ENCODE measurements at places on chromosomes 5 and 9.
A peak's percentile ranks its signal among the peaks of the same experiment; 100 is the strongest.

GRCh38 chr9:88852794-88853193 lies 138.5 kb upstream of the S1PR3 start:
- no peak for DNase-seq

DNA sequence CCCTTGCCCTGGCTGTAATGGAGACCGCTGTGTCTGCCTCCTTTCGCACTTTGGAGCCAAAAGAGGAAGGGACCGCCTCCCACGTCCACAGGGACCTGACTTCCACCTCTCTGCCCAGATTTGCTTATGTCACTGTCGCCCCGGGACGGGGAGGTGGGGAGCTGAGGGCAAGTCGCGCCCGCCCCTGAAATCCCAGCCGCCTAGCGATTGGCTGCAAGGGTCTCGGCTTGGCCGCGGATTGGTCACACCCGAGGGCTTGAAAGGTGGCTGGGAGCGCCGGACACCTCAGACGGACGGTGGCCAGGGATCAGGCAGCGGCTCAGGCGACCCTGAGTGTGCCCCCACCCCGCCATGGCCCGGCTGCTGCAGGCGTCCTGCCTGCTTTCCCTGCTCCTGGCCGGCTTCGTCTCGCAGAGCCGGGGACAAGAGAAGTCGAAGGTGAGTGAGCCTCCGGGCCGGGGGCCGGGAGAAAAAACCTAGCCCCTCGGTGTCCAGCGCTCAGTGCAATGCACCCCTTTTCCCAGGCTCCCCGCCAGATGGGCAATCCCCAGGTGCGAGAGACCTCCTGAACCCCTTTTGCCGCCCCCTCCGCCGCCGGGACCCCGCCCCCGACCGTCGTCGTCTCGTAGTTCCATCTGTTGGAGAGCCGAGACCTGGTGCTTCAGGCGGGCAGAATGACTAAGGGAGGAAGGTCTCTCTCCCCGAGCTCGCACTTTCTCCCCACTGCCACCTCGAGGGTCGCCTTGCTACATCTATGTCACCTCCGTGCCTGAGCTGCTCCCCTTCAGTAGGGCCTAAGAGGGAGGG lies at the start of gene GPX3:
Gene GPX3 (plus strand): TSS at position 288 of the 807 bp plus-strand sequence. CDS start 64 bp downstream, at position 352.
- DNase-seq, result peak; percentile 98

DNA sequence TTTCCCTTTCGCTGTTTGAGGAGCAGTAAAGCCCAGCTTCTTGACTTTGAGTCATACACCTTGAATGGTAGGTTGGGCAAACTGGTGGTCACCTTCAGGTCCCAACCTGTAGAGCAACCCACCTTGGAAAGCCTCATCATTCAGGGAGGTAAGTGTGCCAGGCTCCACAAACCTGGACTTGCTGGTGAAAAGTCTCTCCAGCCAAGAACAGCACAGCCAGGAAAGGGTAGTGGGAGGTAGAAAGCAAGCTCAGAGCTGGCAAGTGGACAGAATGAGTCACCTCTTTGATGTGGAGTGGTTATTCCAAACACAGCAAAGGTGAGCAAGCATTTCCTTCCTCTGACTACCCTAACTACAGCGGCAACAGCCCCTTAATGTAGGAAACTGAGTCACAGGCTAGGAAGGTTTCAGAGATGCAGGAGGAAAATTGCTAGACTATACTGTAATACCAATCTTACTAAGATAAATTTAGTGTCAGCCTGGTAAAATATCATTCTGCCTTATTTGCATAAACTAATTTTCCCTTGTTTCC lies 117.5 kb upstream of the MTAP start:
- no peak for DNase-seq

DNA sequence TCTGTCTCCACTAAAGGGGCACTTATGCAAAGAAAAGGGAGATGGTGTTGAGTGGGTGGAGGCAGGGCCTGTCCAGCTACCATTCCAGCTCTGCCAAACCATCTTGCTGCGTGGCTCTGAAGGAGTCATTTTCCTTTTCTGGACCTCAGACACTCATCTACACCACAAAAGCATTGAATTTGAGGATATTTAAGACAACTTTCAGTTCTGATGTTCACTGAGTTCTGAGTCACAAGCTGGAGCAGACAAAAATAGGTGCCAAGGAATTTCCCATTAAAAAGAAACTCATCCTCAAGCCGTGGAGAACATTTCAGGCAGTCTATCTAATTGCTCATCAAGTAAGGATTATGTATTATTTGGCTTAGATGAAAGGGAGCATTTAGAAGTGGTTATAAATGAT lies 195.0 kb upstream of the TBC1D2 start:
- no peak for DNase-seq

- DNase-seq, result no peak
Measured at GRCh38 chr5:80825786-80826460, 134.2 kb upstream of the RASGRF2 start.

GRCh38 chr5:91562922-91563321 lies 179.8 kb upstream of the ARRDC3 start:
- DNase-seq, result no peak

DNA sequence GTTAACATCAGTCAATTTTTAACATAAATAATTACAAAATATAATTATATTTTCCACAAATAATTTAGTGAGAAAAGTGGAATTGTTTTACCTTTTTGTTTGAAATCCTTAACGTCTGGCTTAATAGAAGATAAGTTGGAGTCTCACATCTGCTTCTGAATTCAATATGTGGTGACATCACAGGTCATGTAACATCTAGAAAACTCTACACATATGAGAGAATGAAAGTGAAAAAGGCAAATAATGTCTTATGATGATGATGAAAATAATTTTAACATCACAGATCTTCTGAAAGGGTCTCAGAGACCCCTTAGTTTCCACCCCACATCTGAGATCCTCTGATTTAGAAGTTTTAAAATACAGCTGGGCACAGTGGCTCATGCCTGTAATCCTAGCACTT lies 81.5 kb downstream of the PRKACG start:
- DNase-seq, result no peak

DNA sequence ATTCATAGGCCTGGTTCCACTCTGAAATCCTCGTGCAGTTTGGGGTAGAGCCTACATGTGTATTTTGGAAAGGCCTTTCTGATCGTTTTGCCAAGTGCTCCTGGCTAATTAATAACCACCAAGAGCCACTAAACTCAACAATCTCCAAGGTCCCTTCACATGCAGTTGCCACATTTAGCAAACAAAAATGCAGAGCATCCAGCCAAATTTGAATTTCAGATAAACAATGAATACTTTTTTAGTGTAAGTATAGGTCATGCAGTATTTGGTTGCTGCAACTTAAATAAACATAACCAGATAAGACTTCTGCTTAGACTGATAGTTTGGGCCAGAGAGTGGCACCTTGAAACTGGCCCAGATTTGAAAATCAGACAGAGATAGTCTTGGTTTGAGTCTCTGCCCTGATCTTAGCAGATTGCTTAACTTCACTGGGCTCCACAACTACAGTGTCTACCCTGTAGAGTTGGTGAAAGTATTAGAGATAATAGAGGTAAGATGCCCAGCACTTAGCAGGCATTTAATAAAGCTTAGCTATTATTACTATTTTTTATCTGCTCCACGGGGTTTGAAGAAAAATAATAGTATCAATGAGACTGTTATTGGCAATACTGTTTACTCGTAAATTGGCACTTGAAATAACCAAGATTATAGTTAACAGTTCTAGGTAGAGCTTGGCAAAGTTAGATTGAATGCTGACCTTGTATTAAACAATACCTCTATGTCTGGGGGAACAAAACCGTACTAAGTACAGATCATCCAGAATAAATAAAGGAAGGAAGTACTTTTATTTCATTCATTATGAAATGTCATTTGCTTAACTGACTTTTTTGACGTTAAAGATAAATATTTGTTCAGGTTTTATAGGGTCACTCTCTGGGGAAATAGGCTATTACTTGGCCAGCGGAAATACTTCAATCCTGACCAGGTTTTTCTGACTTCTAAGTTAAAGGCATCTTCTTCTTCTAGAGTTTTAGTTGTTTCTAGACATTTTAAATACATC lies 274.8 kb downstream of the DOCK8 start:
- DNase-seq, result no peak

- peak; percentile 67 for DNase-seq
Measured at GRCh38 chr9:121609822-121610637, 41.4 kb upstream of the DAB2IP start.

DNA sequence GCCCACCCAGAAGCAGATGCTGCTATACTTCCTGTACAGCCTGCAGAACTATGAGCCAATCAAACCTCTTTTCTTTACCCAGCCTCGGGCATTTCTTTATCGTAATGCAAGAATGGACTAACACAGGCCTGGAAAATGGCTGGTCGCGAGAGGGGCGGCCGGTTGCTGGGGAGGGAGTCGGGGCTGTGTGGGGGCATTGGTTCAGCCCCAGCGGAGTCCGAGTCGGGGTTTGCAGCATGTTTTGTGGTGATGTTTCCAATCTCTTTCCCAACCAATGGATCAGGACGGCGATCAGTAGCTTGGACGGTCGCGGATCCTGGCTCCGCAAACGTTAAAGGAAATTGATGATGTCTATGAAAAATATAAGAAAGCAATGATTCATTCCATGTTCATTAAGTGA lies 18.7 kb upstream of the IL31RA start:
- no peak for DNase-seq

DNA sequence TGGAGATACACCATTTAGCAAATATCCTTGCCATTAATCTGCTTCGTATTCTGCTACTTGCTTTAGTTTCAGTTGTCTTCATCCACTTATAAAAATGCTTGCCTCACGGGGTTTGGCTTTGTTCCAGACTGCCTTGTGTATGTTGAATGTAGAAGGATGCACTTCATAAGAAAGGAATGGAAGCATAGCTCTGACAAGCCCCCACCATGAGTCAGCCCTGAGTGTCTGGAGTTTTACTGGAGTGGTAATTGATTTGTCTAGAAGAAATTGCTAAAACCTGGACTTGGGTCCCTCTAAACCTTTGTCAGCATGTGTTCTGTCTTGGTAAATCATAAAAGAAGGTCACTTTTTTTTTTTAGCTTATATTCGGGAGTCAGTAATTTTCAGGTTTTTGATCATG lies 4.6 kb downstream of the TEX48 start:
- no peak for DNase-seq

GRCh38 chr5:164214698-164215097 lies 709.3 kb downstream of the MAT2B start:
- DNase-seq, result no peak

- no peak for DNase-seq
Measured at GRCh38 chr5:31511305-31511704, 20.6 kb downstream of the DROSHA start.

- DNase-seq, result no peak
Measured at GRCh38 chr9:81456431-81457006, 232.8 kb downstream of the TLE1 start.

DNA sequence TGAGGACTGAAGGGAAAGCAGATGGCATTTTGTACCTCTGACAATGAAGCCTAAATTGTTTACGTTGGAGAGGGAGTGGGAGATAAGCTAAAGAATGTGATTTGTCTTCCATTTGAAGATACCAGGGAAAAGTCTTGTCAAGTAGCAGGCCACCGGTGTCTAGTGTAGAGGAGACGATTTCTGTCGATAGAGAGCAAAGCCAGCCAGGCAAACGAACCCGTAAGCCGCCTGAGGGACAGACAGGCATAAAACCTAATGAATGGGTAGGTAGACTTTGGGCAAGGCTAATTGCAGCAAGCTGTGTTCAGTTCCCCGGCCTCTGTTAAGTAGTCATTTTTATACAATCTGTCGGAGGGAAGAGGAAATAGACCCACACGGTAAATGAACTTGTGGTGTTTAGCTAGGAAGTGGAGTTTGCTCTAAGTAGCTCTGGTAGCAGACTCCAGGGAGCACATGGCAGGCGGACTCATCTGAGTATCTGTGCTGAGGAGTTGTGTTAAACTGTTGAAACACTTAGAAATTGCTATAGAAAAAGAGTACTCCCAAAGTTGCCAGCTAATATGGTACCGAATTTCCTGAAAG lies 28.8 kb downstream of the SMARCA2 start:
- DNase-seq, result no peak

GRCh38 chr5:35803191-35803651 lies 53.5 kb upstream of the IL7R start:
- no peak for DNase-seq

GRCh38 chr9:4678679-4679267 lies 596 bp upstream of the CDC37L1 start:
- no peak for DNase-seq

DNA sequence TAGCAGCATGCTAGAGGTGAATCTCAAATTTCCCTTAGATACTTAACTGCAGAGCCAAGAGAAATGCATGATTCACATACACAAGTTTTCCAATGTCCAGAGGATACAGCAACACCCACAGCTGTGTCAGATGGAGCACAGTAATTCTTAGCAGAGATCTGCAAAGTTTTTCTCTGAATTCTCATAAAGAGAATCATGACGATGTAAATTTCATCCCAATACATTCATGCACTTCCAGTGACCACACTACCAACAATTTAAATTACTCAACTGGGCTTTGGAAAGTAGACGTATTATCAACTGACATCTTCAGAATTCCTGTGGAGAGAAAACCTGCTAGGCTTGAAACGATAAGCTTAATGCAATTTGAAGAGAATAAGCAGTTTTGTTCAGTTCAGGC lies 378.8 kb upstream of the TLE4 start:
- no peak for DNase-seq

GRCh38 chr9:109493648-109494047 lies 4.5 kb downstream of the PTPN3 start:
- no peak for DNase-seq

DNA sequence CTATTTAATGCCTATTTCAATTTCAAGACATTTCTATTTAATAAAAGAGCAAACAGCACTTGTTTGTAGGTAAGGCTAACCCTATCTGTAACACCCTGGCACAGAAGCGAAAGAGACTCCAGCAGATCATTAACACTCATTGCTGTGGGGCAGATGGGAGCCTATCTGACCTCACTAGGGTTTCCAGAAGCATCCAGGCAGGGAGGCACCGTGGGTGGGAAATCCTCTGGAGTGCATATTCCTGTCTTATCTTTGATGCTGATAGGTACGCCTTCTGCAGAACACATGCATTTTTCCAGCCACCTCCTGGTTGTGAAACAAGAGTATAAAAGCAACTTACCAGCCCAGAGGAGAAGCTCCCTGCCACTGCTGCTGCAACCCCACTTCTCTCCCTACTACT lies 233.7 kb downstream of the GLIS3 start:
- no peak for DNase-seq

GRCh38 chr5:150503977-150504620 lies 3.8 kb upstream of the NDST1 start:
- no peak for DNase-seq

- no peak for DNase-seq
Measured at GRCh38 chr5:131541071-131541470, 94.0 kb downstream of the RAPGEF6 start.

GRCh38 chr5:92401492-92401891 lies 1018.4 kb upstream of the ARRDC3 start:
- DNase-seq, result no peak

- no peak for DNase-seq
Measured at GRCh38 chr5:74433255-74433895, 207.2 kb downstream of the ENC1 start.

Measured in right atrium auricular region (tissue), 2 donors.